Fibroblast of the aortic adventitia (primary cell): ENCODE measurements at places on chromosomes 4 and X. TPM values are rescaled to one million over a fixed set of nuclear protein-coding genes. Genes with fewer than 3 reads are reported as not detected.
A peak's percentile ranks its signal among the peaks of the same experiment; 100 is the strongest.

DNA sequence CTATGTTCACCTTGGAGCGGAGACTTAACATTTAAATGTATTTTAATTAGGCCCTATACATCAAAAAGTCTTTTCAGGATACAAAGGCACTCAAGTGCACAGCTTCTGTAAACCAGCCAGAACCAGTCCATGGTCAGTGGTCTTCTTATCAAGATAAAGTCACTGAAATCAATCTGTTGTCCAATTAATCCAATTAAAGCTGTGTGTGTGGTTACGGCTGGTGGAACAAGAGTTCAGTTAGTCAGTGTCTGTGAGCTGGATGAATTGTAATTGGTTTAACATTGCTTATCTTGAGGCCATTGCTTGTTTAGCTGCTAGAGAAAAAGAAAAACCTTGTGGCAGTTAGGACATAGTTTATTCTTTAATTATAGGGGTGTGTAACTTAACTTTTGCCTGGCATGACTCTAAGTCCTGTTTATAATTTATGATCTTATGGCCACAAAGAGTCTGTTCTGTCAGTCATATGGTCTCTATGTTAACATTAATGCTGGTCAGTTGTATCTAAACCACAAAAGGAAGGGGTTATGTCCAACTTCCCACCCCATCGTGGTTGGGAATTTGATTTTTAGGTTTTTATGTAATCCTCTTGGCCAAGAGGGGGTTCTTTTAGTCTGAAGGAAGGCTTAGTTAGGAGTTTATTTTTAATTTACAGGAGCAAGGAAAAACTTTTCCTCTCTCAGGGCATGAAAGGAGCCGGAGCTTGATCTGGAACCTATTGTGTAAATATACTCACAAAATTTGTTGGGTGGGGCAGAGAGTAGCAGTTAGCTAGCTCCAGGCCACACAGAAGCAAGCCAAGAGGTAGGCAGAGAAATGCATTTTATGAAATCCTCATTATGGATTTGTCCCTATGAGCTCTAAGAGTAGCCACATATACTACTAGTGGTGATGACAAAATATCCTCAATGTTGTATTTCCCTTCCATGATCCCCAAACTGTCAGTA, 665.7 kb upstream of the ACTRT1 start:
- DNase-seq, result no peak

GRCh38 chr4:158157412-158157811, 15.4 kb downstream of the GASK1B start:
- DNase-seq, result no peak

The CLCN3 gene
- 38.3 and 50.6 TPM in 2 replicates for total RNA-seq

- DNase-seq, result peak; percentile 46
Observed at GRCh38 chr4:42995343-42995944, 102.9 kb downstream of the GRXCR1 start.

DNA sequence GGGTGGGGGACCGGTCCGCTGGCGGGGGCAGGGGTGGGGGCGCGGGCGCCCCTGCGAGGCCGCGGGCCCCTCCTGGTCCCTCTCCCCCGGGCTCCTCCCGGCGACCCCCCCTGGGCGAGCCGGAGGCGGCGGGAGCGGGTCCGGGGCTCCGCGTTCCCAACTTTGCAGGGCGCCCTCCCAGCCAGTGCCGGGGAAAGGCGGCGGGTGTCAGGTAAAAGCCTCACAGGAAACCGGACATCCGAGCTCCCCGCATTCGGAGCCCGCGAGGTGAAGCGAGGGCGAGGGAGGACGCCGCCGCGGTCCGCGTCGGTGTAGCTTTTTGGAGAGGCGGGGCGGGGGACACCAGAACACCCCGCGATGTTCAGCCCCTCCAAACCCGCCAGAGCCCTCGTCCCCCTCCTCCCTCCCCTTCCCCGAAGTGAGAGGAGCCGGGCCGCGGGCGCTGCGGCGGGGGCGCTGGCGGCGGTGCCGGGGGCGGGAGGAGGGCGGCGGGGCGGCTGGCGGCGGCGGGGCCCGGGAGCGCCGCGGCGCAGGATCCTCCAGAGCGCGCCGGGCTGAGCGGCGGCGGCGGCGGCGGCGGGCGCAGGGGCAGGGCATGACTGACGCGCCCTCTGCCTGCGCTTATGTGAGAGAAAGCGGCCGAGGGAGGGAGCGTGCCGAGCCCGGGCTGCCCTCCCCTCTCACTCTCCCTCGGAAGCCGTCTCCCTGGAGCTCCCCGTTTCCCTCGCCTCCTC, at the start of gene VEGFC:
Gene VEGFC (minus strand): TSS at position 597 of the 734 bp plus-strand sequence. CDS start 611 bp downstream, outside the sequence.
- DNase-seq, result peak; percentile 70

DNA sequence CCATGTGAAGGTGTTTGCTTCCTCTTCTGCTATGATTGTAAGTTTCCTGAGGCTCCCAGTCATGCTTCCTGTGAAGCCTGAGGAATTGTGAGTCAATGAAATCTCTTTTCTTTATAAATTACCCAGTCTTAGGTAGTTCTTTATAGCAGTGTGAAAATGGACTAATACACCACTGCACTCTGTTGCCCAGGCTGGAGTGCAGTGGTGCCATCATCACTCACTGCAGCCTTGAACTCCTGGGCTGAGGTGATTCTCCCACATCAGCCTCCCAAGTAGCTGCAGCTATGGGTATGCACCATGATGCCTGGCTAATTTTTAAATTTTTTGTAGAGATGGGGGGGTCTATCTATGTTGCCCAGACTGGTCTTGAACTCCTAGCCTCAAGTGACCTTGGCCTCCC, 15.8 kb upstream of the IGFBP7 start:
- DNase-seq, result no peak

- DNase-seq, result no peak
Observed at GRCh38 chrX:32525234-32525633, 686.1 kb downstream of the DMD start.

DNA sequence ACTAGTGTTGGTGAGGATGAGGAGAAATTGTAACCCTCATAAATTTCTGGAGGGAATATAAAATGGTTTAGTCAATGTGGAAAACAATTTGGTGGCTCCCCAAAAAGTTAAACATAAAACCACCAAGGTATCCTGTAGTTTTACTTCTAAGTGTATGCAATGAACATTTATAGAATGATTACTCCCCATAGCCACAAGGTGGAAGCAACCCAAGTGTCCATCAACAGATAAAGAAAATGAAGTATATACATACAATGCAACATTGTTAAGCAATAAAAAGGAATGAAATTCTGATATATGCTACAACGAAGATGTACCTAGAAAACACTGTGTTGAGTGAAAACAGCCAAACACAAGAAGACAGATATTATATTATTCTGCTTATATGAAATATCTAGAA, 569.1 kb upstream of the GRID2 start:
- DNase-seq, result no peak

- no peak for DNase-seq
Observed at GRCh38 chrX:20968996-20969395, 405.2 kb upstream of the CNKSR2 start.

The MAGED4 gene
- 13.7 and 14.7 TPM in 2 replicates for total RNA-seq

GRCh38 chr4:16772366-16772850, 126.0 kb downstream of the LDB2 start:
- peak; percentile 93 for DNase-seq

The DKK2 gene
- 0.27 and 0.82 TPM in 2 replicates for total RNA-seq

GRCh38 chr4:151012820-151013219, 2.3 kb downstream of the LRBA start:
- DNase-seq, result no peak

DNA sequence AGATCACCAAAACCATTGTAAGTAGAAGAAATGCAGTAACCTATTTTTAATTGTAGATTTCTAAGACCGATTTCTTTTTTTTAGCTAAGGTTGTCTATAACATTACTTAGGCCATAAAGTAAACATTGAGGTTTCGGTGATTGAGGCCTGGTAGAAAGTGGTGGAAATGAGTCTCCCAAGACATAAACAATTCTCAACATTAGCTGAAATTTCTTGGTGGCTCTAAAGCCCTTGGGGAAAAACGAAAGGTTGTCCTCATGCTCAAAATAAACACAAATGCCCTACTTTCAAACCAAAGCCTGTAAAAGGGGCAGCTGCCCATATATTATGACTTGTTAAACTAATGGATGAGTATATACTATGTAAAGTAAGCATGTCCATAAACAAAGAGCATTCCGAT, 98.8 kb downstream of the SCFD2 start:
- no peak for DNase-seq

DNA sequence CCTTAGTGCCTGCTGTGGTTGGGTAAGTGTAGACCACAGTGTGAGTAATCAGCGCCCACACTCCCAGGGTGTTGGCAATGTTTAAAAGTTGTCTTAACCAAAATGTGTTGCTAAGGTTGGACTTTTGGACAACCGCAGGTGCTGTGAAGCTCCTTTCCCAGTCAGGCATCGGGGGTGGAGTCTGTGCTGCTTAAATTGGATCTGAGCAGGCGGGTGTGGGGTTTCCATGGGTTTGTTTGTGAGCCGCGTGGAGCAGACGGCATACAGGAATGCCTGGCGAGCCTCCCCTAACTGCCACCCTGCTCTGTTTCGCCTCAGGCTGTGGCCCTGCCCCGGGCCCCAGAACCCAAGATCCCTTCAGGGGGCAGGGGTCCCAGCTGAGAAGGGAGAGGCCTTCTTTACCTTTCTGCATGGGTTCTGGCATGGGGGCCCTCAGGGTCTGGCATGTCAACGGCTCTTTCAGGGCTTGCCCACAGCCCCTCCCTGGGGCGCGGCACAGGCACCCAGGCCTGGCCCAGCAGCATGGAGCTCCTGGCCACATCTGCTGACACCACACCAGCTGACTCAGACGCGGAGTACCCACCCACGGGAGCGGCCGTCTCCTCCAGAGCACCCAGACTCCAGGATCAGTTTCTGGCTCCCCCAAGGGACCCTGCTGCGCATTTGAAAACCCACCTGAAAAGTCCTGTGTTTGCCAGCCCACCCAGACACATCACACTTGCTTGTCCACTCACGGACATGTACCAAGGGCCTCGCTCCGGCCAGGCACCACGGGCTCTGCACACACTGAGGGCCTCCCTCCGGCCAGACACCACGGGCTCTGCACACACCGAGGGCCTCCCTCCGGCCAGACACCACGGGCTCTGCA, 5.1 kb upstream of the SPON2 start:
- no peak for DNase-seq

DNA sequence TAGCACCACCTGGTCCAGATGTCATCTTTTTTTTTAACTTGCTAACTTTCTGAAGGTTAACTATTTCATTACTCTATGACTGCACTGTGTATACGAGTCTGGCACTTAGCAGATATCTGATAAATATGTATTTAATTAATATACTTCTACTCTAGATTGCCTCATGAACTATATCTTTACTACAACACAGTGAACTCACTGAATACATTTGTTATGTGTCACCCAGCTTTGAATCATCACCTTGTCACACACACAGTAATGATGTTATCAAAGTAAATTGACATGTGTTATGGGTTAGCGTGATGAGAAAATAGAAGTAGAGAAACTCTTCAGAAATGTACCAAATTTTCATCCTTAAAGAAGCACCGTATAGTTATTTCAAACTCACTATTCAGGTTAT, 419.3 kb upstream of the ADGRL3 start:
- no peak for DNase-seq

The NMU gene
- total RNA-seq, result not detected in 2 replicates

- no peak for DNase-seq
Observed at GRCh38 chr4:78621395-78621794, 69.8 kb downstream of the ANXA3 start.

- peak; percentile 15 for DNase-seq
Observed at GRCh38 chrX:150841456-150842197, 56.8 kb downstream of the CD99L2 start.

DNA sequence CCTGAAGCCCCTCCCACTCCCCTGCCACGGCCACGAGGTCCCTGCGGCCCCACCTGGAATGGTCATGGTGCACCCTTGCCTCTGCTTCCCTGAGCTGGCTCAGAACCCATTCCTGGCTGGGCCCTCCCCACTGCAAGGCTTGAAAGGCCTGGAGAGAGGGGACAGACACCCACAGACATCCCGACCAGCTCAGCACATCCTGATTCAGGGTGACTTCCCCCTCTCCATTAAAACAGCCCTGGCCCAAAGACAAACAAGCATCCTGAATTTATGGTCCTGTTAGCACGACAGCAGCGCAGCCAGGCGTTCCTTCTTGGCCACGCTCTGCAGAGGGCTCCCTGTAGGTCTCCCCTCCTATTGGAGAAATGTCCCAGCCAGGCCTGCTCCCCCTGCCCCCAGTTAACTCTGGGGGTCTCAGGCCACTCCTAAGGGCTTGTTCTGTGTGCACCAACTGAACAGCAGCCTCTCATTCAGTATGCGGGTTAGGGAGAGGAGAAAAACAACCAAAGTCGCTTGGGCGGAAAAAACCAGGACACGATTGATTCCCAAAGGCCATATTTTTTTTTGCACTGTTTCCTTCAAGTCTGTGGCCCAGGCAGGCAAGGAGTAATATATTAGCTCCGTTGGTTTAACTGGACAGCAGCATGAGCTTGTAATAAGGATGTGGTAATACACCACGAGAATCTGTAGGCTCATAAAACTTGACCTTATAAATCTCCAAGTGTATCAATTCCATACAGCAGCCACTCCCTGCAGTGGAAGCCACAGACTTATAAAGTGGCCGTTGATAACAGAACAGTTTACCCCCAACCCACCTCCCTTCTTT, 106.7 kb upstream of the MSX1 start:
- no peak for DNase-seq

DNA sequence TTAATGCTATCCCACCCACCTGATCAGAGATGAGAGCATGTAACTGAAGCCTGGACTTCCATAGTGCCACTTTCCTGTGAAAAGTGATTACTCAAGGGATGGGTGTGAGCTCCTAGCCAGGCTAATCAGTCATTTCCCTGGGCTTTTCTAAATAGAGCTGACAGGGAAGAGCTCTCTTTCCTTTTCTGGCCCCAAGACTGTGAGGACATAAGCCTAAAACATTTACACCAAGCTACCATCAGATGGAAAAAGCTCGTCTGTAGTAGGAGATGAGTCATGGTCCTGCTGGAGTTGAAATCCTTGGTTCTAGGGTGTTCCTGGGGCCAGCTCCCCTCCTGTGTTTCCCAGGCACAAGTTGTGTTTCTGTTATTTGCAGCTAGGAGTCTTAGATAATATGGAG, 52.4 kb upstream of the NDP start:
- peak; percentile 44 for DNase-seq

GRCh38 chr4:106195435-106195950, 120.5 kb downstream of the TBCK start:
- DNase-seq, result no peak

DNA sequence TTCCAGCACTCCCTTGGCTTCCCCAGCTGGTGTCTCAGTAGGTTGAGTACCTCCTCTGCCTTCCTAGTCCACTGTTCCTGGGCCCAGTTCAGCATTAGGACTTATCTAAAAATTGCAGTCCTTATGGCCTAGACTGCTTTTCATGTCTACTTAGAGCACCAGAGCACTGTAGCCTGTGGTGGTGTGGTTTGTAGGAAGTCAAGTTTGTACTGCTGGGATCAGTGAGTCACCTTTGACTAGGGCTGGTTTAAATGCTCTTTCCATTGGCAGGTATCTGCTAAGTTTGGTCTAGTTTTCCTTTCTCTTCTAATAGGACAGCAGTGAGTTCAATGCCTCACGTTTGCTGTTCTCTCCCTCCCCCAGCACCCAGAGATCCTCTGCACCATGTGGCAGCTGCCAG, 233.6 kb upstream of the WDFY3 start:
- DNase-seq, result no peak

DNA sequence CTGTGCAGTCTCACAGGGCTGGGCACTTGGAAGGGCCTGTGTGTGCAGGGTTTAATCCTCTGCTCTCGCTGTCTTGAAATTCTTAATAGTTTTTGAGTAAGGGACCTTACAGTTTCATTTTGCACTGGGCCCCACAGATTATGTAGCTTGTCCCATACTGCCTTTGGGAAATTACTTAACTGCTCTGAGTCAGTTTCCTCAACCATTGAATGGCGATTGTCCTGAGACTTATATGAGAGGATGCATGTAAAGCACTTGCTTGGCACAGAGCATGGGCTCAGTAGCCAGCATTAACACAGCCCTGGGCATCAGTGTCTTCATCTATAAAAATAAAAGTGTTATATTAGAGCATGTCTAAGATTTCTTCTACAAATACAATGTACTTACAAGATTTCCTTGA, 55.8 kb downstream of the CLCN5 start:
- no peak for DNase-seq
